ENCODE measurements at places on chromosomes 13 and 19.

DNA sequence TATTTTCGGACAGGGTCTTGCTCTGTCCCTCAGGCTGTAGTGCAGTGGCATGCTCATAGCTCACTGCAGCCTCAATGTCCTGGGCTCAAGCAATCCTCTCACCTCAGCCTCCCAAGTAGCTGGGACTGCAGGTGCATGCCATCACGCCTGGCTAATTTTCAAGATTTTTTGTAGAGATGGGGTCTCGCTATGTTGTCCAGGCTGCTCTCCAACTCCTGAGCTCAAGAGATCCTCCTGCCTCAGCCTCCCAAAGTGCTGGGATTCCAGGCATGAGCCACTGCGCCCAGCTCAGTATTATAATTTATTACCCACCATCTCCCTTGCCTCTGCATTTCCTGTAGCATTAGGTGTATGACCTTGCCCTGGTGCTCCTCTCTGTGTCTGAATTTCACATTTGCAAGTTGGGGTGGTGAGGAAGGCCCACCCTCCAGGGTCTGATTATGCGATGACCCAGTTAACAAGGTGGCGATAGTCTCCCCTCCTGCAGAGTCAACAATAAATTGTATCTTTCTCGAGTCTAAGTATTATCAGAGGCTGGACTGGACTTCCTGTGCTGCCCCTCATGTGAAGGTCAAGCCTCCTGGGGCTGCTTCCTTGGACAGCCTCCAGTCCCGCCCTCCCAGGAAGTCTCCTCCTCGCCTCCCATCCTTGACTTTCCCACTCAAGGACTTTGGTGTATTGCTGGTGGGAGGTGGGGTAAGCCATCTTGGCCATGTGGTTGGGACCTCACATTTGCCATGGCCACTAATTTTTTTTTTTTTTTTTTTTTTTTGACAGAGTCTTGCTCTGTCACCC, 1.5 kb upstream of the TUBB4A start:
- no peak for DNase-seq

GRCh38 chr19:42422901-42423461, 4.2 kb downstream of the LIPE start:
- DNase-seq, result no peak

GRCh38 chr13:43424412-43424811, 362.4 kb downstream of the ENOX1 start:
- DNase-seq, result no peak

DNA sequence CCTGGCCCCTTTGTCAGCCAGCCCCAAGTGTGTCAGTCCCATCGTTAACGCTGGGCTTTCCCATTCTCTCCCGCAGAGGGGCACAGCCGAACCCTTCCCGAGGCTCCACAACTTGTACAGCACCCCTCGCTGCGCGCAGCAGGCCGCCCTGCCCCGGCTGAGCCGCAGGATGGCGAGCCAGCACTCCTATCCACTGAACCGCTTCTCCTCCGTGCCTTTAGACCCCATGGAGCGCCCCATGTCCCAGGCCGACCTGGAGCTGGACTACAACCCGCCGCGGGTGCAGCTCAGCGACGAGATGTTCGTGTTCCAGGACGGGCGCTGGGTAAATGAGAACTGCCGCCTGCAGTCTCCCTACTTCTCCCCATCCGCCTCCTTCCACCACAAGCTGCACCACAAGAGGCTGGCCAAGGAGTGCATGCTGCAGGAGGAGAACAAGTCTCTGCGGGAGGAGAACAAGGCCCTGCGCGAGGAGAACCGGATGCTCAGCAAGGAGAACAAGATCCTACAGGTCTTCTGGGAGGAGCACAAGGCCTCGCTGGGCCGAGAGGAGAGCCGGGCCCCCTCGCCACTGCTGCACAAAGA, 11.1 kb downstream of the CBY2 start:
- no peak for DNase-seq

DNA sequence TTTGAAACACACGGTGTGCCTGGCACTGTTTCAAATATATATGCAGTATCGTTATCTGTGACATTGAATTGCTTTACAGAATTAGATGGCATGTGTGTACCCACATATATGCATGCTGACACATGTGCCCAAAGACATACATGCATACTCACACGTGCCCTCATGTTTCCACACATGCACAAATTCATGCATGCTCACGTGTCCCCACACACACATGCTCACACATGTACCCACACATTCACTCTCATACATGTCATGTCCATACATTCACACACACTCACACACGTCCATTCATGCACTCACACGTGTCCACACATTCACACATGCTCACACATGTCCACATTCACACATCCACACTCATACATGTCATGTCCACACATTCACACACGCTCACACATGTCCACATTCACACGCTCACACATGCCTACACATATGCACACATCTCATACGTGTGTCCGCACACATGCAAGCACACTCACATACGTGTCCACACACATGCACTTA, 17.9 kb upstream of the C13orf46 start:
- no peak for DNase-seq
